ENCODE measurements at places on chromosomes 4 and X. TPM values are rescaled to one million over a fixed set of nuclear protein-coding genes. Genes with fewer than 3 reads are reported as not detected.

The RNF212 gene
- 11.2 TPM for total RNA-seq

DNA sequence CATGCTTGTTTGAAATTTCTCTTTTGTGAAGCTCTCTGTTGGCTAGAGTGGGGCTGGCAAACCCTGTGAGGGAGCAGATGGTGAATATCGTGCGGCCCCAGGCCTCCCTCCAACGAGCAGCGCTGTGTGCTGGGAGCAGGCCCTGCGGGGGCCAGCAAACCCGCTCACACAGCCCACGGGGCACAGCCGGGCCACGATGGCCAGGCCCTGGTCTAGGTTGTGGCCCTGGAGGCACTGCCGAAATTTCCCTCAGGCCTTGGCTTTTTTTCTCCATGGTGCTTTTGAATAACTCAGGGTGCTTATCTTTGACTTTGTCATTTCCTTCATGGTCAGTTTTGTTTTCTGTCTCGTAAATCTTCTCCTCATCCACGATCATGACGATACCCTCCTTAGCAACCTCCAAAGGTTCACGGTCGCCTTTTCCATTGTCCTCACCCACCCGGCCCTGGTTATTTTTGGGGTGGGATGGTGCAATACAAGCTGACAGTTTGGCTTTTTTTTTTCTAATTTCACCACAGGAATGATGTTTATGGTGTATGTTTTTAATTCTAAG is 20.7 kb downstream of the PCGF3 start:
- H3K4me1 ChIP-seq, result peaks cover 10% of the 10 kb centered on the region
- peaks cover 33% of the 10 kb centered on the region for H3K36me3 ChIP-seq
- peak overlapping the region; percentile 86 for H3K27ac ChIP-seq
- no peak overlapping the region for H3K4me3 ChIP-seq
- no peaks in the 10 kb centered on the region for H3K27me3 ChIP-seq

DNA sequence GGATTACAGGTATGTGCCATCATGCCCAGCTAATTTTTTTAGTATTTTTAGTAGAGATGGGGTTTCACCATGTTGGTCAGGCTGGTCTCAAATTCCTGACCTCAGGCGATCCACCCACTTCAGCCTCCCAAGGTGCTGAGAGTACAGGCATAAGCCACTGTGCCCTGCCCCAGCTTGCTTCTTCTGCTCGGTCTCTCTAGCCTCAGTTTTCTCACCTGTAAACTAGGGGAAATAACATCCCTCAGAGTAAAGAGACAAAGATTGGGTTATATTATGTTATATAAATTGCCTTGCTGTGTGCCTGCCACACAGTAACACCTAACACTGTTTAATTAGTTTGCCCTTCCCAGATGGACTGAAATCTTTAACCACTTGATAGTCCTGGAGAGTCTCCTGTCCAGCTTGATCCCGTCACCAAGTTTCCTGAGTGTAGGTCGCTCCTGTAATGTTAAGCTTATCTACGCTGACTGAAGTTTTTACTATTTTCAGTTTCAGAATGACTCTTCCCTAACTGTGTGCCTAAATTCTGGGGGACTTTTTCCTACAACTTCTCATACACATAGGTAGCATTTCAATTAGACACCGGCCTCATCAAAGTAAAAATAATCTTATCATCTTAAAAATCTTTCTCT is 412.7 kb upstream of the TENM3 start:
- no peaks in the 10 kb centered on the region for H3K36me3 ChIP-seq
- peaks cover 58% of the 10 kb centered on the region for H3K27me3 ChIP-seq
- peaks cover 8% of the 10 kb centered on the region for H3K4me1 ChIP-seq

- no peak overlapping the region for H3K27ac ChIP-seq
- H3K4me1 ChIP-seq, result peaks cover 8% of the 10 kb centered on the region
- no peak for DNase-seq
- H3K36me3 ChIP-seq, result peaks cover 16% of the 10 kb centered on the region
- no peak overlapping the region for H3K4me3 ChIP-seq
These were observed 201.4 kb downstream of the MAGEB17 start for GRCh38 chrX:16368696-16369095.

- H3K36me3 ChIP-seq, result no peaks in the 10 kb centered on the region
- DNase-seq, result no peak
- no peaks in the 10 kb centered on the region for H3K4me1 ChIP-seq
- H3K27me3 ChIP-seq, result peaks cover 3% of the 10 kb centered on the region
- H3K4me3 ChIP-seq, result no peak overlapping the region
These were observed 42.2 kb upstream of the HMGB3 start for GRCh38 chrX:150940844-150941495.

DNA sequence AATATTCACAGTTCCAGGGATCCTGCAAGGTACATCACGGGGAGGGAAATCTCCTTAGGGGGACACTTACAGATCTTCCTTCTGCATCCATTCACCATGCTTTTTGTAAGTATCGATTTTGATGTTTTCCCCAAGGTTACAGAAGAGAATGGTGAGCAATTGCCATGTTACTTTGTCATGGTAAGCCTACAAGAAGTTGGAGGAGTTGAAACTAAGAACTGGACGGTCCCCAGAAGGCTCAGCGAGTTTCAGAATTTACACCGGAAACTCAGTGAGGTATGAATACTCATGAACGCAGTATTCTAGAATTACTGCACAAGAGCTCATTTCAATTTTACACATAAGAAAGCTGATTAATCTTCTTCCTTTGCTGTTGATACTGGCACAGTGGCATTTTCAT is 53.9 kb downstream of the LRP2BP start:
- no peak overlapping the region for H3K27ac ChIP-seq
- no peaks in the 10 kb centered on the region for H3K4me1 ChIP-seq
- no peak for DNase-seq

DNA sequence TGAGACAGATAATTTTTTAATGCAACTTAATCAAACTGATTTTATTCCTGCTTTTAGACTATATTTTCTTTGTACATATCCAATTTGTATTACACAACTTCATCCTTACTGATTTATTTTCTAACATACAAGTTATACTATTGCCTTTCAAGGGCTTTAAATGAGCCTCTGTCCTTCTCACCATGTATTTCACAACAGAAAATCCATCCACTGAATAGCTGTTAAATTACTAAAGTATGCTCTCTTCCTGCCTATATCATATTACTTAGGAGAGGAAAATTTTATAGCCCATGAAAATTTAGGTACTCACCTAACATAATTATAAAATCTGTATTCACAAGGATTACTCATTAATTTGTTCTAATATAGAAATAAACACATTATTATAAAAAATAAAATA is 528.6 kb downstream of the ANKRD50 start:
- H3K4me1 ChIP-seq, result no peaks in the 10 kb centered on the region
- H3K36me3 ChIP-seq, result no peaks in the 10 kb centered on the region
- H3K4me3 ChIP-seq, result no peak overlapping the region
- no peak for DNase-seq
- H3K27me3 ChIP-seq, result no peaks in the 10 kb centered on the region

The OCIAD1 gene
- 150 TPM for total RNA-seq

The TMEM154 gene
- total RNA-seq, result 0.46 TPM

DNA sequence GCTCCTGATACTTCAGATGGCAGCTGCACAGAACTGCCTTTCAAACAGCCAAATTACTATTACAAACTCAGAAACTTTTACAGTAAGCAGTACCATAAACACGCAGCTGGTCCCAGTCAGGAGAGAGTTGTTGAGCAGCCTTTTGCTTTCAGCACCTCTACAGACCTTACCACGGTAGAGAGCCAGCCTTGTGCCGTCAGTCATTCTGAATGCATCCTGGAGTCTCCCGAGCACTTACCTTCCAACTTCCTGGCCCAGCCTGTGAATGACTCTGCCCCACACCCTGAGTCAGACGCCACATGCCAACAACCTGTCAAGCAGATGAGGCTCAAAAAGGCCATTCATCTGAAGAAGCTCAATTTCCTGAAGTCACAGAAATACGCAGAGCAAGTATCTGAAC is 12.4 kb downstream of the ZBTB49 start:
- no peak for DNase-seq
- no peaks in the 10 kb centered on the region for H3K4me1 ChIP-seq
- no peak overlapping the region for H3K4me3 ChIP-seq
- H3K36me3 ChIP-seq, result peaks cover 7% of the 10 kb centered on the region
- H3K27me3 ChIP-seq, result no peaks in the 10 kb centered on the region

GRCh38 chr4:3416821-3417221 is 24.9 kb upstream of the HGFAC start:
- no peak overlapping the region for H3K27ac ChIP-seq
- DNase-seq, result no peak
- no peak overlapping the region for H3K4me3 ChIP-seq
- no peaks in the 10 kb centered on the region for H3K4me1 ChIP-seq

- peaks cover 2% of the 10 kb centered on the region for H3K4me1 ChIP-seq
- peaks cover 7% of the 10 kb centered on the region for H3K36me3 ChIP-seq
- no peaks in the 10 kb centered on the region for H3K27me3 ChIP-seq
- no peak for DNase-seq
- H3K4me3 ChIP-seq, result no peak overlapping the region
These were observed 13.4 kb downstream of the PDE5A start for GRCh38 chr4:119615068-119615719.

DNA sequence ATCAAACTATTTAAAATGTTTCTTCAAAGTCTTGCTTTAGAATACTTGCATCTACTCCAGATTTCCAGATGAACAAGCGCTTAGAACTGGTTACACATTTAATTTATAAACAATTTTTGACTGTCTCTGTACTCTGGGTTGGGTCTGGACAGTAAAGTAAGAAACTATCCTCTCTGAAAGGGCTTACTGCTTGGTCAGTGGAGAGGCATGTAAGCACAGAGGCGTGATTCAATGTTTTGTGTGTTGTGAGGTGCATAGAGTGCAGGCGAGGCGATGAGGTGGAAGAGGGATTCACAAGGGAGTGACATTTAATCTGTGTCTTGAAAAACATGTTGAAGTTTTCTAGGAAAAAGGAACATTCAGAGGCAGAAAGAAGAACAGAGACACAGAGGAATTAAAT is 231.4 kb downstream of the VEGFC start:
- H3K27me3 ChIP-seq, result peaks cover 4% of the 10 kb centered on the region
- no peak overlapping the region for H3K4me3 ChIP-seq
- H3K36me3 ChIP-seq, result no peaks in the 10 kb centered on the region
- no peak overlapping the region for H3K27ac ChIP-seq
- no peak for DNase-seq

The C4orf36 gene
- 2.0 TPM for total RNA-seq

DNA sequence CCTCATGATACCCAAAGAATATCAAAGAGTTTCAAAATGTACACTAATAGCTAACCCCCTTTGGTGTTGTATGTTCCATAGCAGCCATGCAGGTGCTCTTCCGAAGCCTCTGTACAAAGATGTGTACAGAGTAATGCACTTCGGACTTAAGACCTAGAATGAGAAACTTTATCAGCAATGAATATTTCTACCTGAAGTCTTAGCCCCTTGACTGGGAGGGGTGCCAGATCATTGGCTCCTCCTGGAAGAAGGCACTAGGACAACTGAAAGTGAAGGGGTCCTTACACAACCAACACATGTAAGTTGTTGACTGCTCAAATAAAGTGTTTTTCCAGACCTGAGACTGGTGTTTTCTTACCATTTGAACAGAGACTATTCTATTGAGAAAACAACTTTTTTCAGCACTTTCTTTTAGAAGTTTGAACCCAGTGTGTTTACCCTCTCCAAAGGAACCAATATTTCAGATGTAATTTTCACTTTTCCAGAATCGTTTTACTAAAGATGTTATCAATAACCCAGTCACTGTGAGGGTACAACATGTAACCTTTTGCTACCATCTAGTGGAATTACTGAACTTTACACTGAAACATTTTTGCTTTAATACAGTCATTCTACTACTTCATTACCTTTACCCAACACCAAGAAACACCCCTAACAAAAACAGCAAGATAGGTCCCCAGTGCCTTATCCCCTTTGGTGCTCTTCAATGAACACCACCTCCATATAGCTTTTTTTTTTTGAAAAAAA is 33.3 kb upstream of the PRDX4 start:
- DNase-seq, result no peak
- no peak overlapping the region for H3K27ac ChIP-seq
- no peaks in the 10 kb centered on the region for H3K36me3 ChIP-seq
- H3K4me3 ChIP-seq, result no peak overlapping the region
- peaks cover 4% of the 10 kb centered on the region for H3K4me1 ChIP-seq
- H3K27me3 ChIP-seq, result no peaks in the 10 kb centered on the region

The NXF2 gene
- total RNA-seq, result not detected

DNA sequence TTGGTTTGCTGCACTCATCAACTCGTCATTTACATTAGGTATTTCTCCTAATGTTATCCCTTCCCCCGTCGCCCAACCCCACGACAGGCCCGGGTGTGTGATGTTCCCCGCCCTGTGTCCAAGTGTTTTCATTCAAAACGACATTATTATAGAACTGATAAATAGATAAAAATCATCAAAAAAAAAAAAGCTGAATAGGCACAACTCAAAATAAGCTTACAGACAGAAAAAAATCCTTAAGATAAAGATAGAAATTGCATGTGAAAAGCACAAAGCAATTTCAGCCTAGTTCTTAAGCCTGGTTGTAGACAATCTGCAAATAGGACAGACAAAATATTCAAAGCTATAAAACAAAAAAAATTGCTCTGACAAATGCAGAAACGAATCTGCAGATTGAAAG is 142.9 kb upstream of the LNX1 start:
- no peaks in the 10 kb centered on the region for H3K27me3 ChIP-seq
- no peaks in the 10 kb centered on the region for H3K36me3 ChIP-seq
- H3K4me3 ChIP-seq, result no peak overlapping the region

The MAGEA8 gene
- not detected for total RNA-seq

- DNase-seq, result no peak
- H3K4me3 ChIP-seq, result no peak overlapping the region
- peaks cover 2% of the 10 kb centered on the region for H3K4me1 ChIP-seq
These were observed 135.5 kb downstream of the AMMECR1 start for GRCh38 chrX:110182362-110182761.

The SGMS2 gene
- total RNA-seq, result 6.9 TPM

DNA sequence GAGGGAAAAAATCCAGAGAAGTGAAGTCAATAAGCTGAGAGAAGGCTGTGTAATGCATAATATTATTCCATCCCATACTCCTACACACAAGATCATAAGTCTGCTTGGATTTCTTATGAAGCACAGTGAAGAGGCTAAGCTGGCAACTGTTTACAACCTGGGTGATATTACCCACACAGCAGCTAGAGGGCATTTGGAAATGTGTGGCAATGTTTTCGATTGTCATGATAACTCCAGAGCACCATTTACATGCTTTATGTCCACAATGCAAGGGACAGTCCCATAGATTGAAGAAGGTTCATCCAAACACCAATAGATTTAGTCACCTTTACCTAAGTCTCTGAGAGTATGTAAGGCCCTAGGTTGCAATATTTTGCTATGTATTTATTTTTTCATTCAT is 412.2 kb downstream of the PPP3CA start:
- DNase-seq, result no peak
- peaks cover 3% of the 10 kb centered on the region for H3K27me3 ChIP-seq
- no peak overlapping the region for H3K27ac ChIP-seq
- no peaks in the 10 kb centered on the region for H3K4me1 ChIP-seq
- H3K36me3 ChIP-seq, result no peaks in the 10 kb centered on the region
- H3K4me3 ChIP-seq, result no peak overlapping the region

All from progenitor cell of endocrine pancreas (in vitro differentiated cells).